Hematopoietic multipotent progenitor cell treated with erythropoietin and hydrocortisone succinate and interleukin-3 and kit ligand, for 4 days (in vitro differentiated cells): ENCODE measurements at places on chromosomes 16 and 17.

- DNase-seq, result no peak
Observed at GRCh38 chr17:61325382-61326073, 74.1 kb upstream of the TBX2 start.

DNA sequence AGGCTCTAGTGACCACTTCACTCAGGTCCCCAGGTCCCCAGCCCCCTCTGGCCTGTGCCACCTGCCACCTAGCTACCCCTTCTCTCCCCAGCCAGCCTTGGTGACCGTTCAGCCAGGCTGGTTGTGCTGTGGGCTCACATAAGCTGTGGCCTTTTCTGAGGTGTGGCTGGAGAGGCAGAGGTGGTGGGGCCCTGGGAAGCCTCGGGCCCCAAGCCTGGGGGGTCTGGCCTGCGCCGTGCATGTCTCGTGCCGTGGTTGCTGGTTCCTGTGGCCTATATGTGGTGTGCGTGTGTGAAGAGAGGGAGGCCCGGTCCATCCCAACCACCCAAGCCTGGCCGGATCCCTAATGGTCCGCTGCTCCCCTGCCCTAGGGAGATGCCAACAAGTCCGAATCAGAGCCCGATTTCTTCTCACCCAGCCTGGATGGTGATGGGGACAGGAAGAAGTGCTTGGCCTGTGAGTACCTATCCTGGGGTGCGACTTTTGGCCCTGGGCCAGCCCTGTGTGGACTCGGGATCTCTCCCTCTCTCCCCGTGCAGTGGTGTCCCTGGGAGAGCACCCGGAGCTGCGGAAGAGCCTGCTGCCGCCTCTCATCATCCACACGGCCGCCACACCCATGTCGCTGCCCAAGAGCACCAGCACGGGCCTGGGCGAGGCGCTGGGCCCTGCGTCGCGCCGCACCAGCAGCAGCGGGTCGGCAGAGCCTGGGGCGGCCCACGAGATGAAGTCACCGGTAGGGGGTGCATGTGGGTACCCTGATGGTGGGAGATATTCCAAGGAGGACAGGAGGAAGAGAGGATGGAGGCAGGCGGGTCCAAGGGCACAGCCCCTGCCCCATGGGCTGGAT lies 35.9 kb downstream of the CACNA1G start:
- DNase-seq, result peak; percentile 20

- DNase-seq, result no peak
Observed at GRCh38 chr16:88321635-88322499, 60.9 kb upstream of the ZNF469 start.

GRCh38 chr16:27311448-27311830 lies 2.3 kb upstream of the IL4R start:
- DNase-seq, result no peak

GRCh38 chr17:82327289-82327688 lies 6.3 kb downstream of the SECTM1 start:
- DNase-seq, result no peak

- peak; percentile 82 for DNase-seq
Observed at GRCh38 chr17:76262732-76263344, 2.3 kb upstream of the UBALD2 start.

GRCh38 chr16:17320009-17320408 lies 150.8 kb downstream of the XYLT1 start:
- no peak for DNase-seq
